ENCODE measurements at places on chromosomes 6 and 20. TPM values are rescaled to one million over a fixed set of nuclear protein-coding genes. Genes with fewer than 3 reads are reported as not detected.

The ZFP57 gene
- not detected for total RNA-seq

The RAET1G gene
- not detected for total RNA-seq

The MAK gene
- total RNA-seq: 0.62 TPM

The SYNGAP1 gene
- 64.1 TPM for total RNA-seq

The ELOVL4 gene
- 1.7 TPM for total RNA-seq

The GABRR1 gene
- total RNA-seq: not detected

The ENPP3 gene
- 0.16 TPM for total RNA-seq

The SOX18 gene
- total RNA-seq: not detected

Data from CD8-positive, alpha-beta T cell (primary cell).